ELF-1 (cell line): ENCODE measurements at places on chromosomes 12 and 14.

GRCh38 chr14:53408175-53408879 is 255.2 kb upstream of the DDHD1 start:
- no peak for DNase-seq

GRCh38 chr14:61476754-61477410 is 155.5 kb downstream of the PRKCH start:
- no peak for DNase-seq

- DNase-seq: peak; percentile 64
Observed at GRCh38 chr12:116977465-116978380, 67.0 kb downstream of the FBXW8 start.

- no peak for DNase-seq
Observed at GRCh38 chr14:94868772-94869072, 98.8 kb upstream of the GSC start.

- DNase-seq: no peak
Observed at GRCh38 chr14:37637341-37637740, 41.9 kb downstream of the TTC6 start.

GRCh38 chr12:11785712-11786111 is 136.2 kb downstream of the ETV6 start:
- no peak for DNase-seq

DNA sequence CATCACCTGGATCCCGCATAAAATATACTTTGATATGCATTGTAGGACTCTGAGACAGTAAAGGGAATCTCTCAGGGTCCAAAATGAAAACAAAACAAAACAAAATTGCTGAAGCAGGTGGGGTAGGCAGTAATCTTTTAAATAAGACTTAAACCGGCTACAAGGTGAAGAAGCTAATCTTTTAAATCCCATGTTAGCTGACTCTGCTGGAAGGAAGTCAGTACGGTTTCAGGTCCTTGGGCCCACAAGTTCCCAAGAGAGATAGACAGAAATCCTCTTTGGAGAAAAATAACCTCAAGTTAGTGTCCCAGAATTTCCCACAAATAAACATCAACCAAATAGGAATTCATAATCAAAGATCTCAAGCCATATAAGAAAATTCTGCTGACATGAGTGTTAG is 5.0 kb upstream of the EPS8 start:
- no peak for DNase-seq

DNA sequence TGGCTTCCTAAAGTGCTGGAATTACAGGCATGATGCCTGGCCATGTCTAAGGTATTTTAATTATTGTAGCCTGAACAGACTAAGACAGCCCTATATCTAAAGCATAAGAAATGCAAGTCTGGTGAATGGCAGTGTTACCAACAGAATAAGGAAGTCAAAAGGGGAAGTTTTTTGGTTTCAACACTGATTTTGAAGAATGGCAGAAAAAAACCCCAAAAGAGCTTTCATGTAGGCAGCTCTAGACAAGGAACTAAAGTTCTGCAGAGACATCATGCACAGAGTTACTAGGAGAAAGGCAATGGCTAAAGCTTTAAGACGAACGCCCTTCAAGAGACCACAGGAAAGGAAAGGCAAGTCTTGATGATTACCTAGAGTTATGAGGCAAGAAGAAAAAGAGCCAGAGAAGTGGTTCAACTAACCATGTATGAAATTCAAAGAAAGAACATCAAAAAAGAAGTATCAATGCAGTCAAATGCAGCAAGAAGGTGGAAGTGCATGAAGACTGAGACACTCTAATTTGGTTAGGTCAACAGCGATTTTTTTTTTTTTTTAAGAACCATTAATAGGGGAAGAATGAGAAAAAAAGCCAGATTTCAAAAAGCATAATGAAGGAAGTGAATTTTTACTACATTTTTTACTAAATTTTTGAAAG is 50.8 kb downstream of the RPS6KA5 start:
- no peak for DNase-seq

DNA sequence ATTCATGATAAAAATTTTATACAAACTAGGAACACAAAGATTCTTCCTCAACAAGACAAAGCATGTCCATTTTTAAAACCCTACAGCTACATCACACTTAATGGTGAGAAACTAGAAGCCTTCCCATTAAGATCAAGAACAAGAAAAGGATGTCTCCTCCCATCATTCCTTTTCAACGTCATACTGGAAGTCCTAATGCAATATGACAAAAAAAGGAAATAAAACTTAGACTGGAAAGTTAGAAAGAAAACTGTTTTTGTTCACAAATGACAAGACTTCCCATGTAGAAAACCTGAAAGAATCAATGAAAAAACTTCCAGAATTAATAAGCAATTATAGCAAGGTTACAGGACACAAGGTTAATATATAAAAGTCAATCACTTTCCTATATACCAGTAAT is 82.5 kb downstream of the NUMB start:
- no peak for DNase-seq

- peak; percentile 94 for DNase-seq
Observed at GRCh38 chr12:124030510-124030909, 57.5 kb downstream of the ZNF664 start.

- no peak for DNase-seq
Observed at GRCh38 chr12:19992311-19992710, 376.0 kb upstream of the PDE3A start.

DNA sequence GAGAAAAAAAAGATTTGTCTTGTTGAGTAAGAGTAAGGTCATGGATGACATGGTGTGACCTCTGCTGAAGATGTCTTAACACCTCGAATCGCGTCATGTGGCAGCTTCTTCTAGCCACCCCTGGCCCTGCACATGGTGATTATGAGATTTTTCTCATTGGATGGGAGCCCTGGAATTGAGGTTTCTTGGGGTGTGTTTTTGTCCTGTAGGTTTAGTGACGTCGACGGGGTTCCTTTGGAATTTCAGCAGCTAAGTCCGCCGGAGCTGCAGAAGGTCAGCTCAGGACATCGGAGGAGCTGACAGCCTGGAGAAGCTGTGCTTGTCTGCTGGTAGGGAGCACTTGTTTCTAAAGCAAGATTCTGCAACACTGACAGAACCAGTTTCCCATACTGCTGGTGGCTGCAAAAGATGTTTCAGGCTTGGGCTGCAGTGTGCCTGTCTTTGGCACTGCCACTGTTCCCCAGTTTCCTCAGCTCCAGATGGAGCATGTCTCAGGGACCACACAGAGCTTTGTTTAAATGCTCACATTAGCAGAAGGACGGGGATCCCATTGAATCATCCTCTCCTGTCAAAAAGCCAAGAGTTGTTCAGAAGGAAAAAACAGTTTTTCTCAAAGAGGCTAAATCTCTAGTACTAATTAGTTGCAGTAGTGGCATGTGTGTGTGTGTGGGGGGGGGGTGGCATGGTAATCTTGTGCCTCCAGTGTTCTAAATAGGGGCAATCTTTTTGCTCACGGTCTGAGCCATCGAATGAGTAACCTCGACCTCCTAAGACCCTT is 5.2 kb upstream of the FOS start:
- DNase-seq: peak; percentile 54

- DNase-seq: no peak
Observed at GRCh38 chr12:53320352-53321195, 836 bp downstream of the AAAS start.

- no peak for DNase-seq
Observed at GRCh38 chr12:18998343-18999261, 130.9 kb upstream of the PLEKHA5 start.

DNA sequence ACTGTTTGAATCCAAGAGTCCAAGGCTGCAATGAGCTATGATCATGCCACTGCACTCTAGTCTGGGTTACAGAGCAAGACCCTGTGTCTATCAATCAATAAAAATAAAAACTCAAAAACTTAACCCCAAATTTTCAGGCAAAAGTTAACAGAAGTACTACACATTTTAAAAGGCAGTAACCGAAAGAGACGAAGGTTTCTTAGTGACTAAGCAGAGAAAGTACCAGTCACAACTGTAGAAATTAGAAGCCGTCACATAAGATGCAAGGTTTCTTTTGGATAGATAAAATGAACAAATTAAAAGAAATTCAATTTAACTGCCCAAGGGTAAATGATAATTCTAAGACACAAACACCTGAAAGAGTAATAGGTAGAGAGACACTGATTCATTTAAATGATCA is 103.5 kb downstream of the MED13L start:
- no peak for DNase-seq

DNA sequence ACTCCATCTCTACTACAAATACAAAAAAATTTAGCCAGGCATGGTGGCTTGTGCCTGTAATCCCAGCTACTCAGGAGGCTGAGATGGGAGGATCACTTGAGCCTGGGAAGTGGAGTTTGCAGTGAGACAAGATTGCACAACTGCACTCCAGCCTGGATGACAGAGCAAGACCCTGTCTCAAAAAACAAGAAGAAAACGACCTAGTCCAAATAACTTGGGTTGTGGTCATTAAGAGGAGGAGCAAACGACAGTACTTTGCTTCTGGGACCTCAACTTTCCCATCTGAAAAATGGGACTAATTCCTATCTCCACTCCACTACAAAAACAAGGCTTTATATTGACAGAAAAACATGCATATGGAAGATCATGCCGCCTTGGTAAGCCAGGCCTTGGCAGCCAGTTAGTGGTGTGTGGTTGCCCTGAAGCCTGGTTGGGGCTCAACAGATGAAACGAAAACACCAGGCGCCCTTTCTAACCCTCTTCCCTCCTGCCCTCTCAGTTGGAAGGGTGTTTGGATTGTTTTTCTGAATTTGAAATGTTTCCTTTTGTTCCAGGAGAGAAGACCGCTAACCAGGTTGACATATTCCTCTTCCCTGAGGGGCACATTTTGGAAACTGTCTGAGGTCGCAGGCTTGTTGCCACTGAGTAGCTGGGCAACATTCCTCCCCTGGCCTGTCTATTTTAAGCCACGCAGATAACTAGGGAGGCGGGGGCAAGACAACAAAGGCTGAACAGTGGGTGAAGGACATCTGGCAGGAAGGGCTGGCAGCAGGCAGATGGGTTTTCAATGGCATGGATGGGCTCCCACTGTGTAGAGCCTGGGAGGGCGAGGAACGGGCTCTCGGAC is 13.7 kb upstream of the VPS37B start:
- DNase-seq: peak; percentile 77

DNA sequence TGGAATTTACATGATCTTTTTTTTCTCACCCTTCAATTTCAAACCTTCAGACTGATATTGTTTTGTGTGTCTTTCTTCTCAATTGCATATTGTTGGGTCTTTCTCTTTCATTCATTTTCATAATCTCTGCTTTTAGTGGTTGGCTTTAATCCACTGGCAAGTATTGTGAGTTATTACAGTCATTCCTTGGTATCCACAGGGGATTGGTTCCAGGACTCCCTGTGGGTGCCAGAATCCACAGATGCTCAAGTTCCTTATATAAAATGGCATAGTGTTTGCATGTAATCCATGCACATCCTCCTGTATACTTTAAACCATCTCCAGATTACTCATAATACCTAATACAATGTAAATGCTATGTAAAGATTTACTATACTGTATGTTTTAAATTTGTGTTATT is 29.7 kb upstream of the PARP11 start:
- DNase-seq: no peak

DNA sequence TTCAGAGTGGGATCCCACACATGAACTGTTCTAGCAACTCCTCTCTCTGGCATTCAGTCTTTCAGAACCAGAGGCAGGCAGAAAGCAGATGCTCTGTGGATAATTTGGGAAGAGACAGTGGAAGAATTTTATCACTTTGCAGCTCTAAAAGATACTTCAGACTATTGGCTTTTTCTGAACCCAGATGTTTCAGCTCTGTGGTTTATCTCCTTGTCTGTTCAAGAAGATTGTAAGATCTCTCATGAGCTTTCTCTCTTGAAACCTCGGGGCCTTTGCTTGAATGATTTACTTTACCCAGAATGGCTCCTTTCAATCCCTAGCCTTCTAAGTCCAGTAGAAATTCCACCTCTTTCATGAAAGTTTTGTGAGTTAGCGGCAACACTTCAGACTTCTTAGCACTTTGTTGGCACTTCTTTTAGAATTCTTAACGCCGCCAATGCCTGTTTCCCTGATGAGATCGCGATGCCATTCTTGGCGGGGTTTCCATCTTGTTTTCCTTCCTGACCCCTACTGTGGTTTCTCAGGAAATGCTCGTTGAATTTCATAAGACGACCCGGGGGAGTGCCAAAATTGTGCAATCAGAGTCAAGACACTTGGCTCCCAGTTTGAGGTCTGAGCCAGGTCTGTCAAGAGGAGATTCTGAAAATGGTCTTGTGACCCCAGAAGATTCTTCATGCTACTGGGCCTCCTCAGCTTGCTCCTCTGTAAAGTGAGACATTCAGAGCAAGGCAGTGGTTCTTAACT is 107.0 kb upstream of the PRICKLE1 start:
- no peak for DNase-seq

- DNase-seq: no peak
Observed at GRCh38 chr14:92641306-92641705, 107.1 kb downstream of the LGMN start.

DNA sequence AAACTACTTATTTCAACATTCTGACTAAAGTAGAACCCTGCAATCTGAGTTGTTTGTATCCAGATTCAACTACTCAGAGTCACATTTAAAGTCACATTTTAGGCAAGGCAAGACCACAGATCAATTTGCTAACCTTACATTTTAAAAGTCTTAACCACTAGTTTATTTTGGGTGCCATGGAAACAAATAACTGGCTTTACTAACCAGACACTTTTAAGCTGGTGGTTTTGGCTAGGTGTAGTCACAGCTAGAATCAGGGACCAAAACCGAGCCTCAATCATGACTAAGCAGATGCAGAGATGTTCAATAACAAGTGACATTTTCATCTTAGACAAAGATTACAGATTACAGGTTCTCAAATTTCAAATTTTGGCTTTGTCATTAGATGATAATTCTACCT is 115.3 kb downstream of the PDE6H start:
- no peak for DNase-seq

- DNase-seq: no peak
Observed at GRCh38 chr12:50187084-50187900, 20.1 kb upstream of the CERS5 start.

DNA sequence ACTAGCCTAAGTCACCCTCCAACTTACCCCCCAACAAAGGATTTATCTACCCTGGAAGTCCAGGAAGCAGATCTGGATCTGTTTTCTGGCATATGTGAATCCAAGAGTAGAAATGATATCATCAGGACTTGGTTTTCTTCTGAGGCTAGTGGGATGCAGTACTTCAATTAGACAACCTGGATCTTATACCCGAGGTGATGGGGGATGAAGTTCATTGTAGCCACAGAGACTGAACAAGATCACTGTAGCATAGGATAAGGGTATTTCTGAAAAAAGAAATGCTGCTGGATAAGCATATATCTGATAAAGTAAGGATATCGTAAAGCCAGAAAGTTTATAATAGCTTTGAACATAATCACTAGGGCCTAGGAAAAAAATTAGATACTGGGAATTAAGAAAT is 174.4 kb downstream of the FOXA1 start:
- DNase-seq: no peak

- no peak for DNase-seq
Observed at GRCh38 chr14:36848213-36848612, 186.6 kb downstream of the PAX9 start.

DNA sequence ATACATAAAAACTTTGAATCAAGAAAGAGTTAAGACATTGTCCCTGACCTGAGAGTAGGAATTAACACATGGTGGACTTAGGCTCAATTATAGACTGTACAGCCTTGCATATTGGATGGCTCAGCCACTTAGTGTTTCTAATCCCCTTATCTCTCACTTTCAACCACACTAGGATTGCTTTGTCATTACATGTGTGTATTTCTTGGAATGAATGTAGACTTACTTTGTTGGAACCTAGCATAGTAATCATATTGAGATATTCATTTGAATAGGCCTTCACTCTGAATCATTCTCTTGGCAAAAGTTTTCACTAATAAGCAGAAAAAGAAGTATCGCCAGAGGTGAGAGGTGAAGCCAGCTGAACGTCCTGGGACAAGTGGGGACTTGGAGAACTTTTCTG is 1973.9 kb upstream of the FLRT2 start:
- DNase-seq: no peak
